Adipocyte (in vitro differentiated cells): ENCODE measurements at places on chromosomes 12 and 14.
A peak's percentile ranks its signal among the peaks of the same experiment; 100 is the strongest.

DNA sequence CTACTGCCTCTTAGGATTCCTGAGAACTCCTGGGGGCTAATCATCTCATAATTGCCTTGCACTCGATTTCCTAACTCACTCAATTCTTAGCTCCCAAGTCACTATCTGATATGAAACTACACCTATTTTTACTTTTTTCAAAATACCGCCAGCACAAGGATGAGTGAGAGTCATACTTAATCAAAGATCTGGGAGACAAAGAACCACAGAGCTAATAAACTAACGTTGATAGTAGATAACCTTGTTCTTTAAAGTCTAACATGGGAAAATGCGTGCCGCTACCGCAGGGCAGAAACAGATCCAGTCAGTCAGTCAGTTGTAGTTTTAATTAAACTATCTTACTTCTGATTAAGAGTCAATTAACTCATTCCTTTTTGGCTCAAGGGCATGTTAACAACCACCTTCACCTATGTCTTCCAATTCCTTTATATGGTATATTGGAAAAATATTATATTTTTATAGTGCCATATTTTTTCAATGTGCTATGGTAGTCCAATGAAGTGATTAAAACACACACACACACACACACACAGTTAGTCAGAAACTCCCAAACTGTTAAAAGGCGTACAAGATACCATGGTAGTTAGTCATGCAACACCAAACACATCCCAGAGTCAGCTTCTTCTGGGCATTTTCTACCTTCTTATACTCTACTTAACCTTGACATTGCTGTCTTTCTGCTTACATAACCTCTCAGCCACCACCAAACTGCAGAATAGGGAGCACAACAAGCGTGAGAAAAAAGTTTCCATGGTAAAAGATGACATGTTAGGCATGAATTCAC is 114.0 kb downstream of the KLHL28 start:
- DNase-seq: no peak

DNA sequence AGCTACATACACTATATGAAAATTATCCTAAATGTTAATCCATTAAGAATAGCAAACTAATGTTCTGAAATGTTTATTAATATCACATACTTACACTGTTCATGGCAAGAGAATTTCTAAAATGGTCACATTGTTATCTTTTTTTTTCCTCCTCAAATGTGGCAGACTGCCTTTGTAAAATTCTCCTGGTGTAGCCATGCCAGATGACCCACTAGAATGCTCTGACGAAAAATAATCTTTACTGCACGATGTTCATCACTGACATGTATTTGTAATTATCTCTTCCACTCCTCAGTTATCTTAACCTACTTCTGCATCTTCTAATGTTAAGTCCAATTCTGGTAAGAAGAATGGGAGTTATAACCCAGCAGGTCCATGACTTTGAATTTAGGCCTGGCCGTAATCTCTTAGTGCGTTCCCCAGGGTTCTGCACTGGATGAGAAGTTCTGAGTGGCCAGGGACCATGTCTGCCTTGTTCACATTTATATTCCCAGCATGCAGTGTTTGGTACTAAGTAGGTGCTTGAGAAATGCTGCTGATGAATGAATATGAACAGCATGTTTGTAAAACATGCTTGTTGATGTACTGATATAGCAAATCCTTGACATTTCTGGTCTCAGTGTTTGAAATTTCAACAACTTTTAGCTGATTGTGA is 46.7 kb downstream of the NOPCHAP1 start:
- peak; percentile 31 for DNase-seq

GRCh38 chr12:108570743-108571608 is 8.6 kb downstream of the ISCU start:
- DNase-seq: peak; percentile 78

DNA sequence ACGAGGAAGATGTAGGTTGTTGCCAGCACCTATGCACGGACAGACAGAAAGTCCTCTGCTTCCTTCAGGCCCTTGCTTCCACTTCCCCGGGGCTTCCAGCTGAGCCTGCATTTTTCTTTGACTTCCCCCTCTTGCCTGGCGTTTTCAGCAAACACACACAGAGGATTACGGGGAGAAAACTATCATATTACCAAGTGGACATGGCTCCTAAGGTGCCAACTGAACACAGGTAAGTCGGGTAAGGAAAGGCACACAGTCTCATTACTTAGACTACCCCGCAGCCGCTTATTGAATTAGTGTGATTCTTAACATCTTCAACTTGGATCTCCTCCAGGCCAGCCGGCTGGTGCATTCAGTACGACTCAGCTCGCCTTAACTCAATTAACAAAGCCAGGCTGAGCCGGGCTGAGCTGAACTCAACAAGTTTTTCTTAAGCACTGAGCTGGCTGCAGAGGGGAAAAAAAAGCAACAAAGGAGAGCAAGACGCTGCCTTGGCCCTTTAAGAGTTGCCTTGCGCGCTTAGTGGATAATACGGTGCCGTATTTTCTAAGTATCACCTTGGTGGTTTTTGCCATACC is 19.2 kb upstream of the MAP1LC3B2 start:
- peak; percentile 80 for DNase-seq

DNA sequence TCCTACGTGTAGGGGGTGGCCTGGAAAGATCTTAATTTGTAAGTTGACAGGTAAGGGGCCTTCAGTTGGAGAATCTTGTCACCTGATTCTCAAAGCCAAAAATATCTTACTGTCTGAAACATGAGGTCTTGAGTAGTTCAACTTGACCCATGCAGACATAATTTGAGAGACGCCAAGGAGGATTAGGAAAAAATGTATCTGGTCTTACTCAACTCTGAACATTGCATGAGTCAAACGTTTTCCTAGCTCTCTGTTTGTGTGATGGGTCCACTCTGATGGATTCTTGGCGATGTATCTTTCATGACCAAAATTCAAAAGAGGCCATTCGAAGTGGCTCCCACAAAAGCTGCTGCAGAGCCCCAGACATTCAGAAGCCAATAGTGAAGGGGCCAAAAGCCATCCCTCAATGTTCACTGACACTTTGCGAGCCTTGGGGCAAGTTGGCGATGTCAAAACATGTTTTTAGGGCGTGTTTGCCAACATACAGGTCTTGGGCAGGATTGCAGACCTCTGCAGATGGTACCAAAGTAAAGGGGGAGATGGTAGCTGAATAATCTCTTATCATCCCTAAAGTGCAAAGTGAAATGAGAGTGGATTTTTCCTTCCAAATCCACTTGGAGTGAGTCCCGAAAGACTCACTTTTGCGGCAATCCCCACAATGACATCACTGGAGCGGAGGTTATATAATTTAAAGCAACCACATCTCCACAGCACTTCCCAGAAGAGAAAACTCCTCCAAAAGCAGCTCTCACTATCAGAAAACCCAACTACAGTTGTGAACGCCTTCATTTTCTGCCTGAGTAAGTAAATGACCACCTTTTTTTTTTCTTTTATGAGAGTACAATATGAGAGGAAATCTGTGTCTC is at the start of gene BDKRB1:
Gene BDKRB1 (plus strand): TSS at position 710 of the 866 bp plus-strand sequence. CDS start 7,473 bp downstream, outside the sequence.
- DNase-seq: peak; percentile 96

- DNase-seq: no peak
These were observed 121.0 kb upstream of the KRR1 start for GRCh38 chr12:75632442-75632841.

DNA sequence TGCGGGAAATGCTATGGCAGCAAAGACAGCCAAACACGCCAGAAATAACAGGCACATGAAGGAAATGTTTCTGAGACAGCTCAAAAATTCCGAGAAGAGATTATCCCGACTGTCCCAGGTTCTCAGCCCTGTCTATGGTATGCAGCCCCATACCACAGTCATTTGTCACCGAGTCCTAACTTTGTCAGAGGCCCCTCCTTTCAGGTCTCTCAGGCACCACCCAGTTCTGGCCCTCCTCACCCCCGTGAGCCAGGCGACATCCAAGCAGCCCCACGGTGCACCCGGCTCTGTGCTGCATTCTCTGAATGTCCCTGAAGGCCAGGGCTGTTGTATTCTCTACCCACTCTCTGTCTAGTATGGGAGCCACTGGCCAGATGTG is 24.0 kb downstream of the SSH1 start:
- DNase-seq: peak; percentile 84

DNA sequence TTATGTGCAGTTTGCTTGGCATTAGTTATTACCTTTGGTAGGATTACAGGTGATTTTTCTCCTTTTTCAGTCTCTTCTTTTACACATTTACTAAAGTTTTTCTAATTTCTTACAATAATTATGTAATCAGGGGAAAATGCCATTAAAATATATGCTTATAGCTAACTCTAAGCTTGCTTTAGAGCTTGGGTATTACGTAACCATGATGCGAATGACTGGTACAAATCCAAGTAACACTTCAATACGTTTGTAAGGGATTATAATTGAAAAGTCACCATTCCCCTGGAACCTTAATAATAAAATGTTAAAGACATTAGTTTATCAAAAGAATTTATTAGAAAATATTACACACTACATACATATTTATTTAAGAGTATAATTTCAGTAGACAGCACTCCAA is 71.6 kb downstream of the SCAF11 start:
- no peak for DNase-seq

- no peak for DNase-seq
These were observed 8.0 kb downstream of the CNOT2 start for GRCh38 chr12:70251226-70251625.

- DNase-seq: no peak
These were observed 161.2 kb upstream of the SLC38A2 start for GRCh38 chr12:46533723-46534122.

- DNase-seq: no peak
These were observed 45.7 kb downstream of the TTC6 start for GRCh38 chr14:37641117-37641516.

DNA sequence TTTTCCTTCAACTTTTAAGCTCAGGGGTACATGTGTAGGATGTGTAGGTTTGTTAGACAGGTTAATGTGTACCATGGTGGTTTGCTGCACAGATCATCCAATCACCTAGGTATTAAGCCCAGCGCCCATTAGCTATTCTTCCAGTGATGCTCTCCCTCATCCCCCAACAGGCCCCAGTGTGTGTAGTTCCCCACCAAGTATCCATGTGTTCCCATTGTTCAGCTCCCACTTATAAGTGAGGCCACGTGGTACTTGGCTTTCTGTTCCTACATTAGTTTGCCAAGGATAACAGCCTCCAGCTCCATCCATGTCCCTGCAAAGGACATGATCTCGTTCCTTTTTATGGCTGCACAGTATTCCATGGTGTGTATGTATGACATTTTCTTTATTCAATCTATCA is 48.6 kb upstream of the YARS2 start:
- DNase-seq: no peak

DNA sequence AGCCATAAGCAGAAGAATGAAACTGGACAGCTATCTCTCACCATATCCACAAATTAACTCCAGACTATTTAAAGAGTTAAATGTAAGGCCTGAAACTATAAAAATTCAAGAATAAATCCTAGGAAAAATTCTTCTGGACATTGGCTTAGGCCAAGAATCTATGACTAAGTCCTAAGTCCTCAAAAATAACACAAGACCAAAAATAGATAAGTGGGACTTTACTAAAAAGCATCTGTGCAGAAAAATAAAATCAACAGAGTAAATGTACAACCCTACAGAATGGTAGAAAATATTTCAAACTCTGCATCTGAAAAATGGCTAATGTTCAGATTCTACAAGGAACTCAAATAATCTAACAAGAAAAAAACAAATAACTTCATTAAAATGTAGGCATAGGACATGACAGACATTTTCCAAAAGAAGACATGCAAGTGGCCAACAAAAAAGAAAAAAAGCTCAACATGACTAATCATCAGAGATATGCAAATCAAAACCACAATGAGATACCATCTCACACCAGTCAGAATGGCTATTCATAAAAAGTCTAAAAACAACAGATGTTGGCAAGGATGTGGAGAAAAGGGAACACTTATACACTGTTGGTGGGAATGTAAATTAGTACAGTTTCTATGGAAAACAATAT is 61.0 kb upstream of the PPFIA2 start:
- peak; percentile 27 for DNase-seq

DNA sequence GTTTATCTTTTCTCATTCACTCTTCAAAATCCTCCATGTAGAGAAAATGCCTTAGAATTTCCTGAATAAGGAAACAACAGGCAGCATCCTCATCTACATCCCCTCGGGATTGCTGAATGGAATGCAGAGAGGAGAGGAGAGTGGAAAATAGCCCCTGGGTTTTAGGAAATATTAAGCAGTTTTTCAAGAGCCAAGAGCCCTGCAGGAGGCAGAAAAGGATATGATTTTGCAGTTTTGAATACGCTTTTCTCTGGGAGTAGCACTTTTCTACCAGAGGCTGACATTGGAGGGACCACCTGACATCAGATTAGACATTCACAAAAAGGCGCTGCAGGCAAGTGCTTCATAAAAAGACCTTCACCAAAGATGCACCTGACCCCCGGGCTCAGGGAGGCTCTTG is 362.2 kb upstream of the SFSWAP start:
- no peak for DNase-seq

- DNase-seq: no peak
These were observed 153.1 kb downstream of the TTC7B start for GRCh38 chr14:90663140-90663539.

- DNase-seq: no peak
These were observed 114.0 kb downstream of the ALX1 start for GRCh38 chr12:85394065-85394464.

DNA sequence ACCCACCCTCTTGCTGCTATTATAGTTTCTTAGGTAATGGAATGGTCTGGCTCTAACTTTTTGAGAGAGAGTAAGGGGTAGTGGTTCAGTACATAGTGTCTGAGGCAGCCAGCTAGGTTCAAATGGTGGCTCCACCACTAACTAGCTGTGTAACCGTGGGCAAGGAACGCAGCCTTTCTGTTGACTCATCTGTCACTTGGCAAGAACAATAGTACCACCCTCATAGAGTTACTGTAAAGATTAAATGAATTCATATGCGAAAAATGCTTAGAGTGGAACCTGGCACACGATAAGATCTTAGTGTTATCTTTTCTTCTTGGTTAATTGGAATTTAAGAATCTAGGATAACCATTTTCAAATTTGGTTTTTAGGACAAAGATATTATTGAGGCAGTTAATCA is 14.0 kb downstream of the CCDC62 start:
- peak; percentile 39 for DNase-seq

GRCh38 chr14:73859145-73859544 is 7.5 kb downstream of the PTGR2 start:
- DNase-seq: peak; percentile 40

GRCh38 chr12:115623764-115624334 is 653.6 kb downstream of the MED13L start:
- no peak for DNase-seq

DNA sequence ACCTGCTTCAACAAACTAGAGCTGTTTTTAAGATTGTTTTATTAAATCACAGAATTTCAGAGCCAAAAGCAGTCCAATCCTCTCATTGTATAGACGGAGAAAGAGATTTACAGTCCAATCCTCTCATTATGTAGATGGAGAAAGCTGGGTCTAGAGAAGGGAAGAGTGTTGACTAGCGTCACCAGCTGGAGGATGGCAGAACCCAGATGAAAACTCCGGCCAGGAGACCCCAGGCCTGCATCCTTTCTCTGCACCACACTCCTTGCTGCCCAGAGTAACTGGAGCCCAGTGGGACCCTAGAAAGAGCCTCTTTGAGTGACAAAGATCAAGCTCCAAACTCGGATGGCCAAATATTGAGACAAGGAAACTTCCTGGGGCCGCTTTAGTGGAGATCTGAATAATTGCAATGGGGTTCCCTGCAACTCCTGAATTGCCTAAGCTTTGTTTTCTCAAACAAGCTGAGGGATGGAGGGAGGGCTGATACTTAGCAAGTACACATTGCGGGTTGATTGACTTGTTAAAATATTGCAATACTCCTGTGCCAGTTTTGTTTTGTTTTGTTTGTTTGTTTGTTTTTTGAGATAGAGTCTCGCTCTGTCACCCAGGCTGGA is 12.5 kb downstream of the AMDHD1 start:
- DNase-seq: no peak
